ENCODE measurements at places on chromosomes 3 and 15.

- DNase-seq = no peak
Measured at GRCh38 chr3:71511446-71511845, 72.1 kb downstream of the FOXP1 start.

DNA sequence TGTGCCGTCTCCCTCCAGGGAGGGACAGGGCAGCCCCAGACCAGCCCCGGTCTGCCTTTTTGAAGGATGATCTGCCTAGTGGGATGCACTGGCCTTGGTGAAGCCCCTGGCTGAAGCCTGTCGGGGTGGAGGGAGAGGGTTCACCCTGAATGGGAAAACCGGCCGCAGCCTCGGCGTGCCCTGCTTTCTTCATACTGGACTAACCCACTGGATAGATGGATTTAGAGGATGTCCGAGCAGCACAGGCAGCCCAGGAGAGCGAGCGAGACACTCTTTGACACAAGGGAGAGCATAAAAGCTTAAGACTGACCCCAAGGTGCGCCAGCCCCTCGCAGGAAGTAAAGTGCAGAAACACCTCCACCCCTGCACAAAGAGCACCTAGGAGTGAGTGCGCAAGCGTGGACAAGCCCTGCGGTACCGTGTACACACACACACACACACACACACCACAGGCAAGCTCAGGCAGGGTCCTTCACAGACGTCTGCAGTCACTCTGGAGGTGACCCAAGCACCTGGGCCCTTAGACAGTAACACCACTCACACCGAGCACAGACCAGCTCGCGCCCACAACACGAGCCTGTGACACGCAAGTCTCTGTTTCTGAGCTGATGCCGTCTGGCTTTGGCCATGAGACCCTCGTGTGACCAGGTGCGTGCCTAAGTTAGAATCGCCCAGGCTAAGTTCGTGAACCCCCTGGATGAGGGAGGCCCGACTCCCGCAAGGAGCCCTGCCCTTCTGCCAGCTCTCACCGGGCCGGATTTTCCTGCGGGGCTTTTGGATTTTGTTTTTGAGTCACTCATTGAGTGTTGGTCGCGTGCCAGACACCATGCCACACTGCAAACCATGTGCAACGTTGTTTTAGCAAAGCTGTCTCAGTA is 11.3 kb downstream of the SEMA4B start:
- DNase-seq = no peak

DNA sequence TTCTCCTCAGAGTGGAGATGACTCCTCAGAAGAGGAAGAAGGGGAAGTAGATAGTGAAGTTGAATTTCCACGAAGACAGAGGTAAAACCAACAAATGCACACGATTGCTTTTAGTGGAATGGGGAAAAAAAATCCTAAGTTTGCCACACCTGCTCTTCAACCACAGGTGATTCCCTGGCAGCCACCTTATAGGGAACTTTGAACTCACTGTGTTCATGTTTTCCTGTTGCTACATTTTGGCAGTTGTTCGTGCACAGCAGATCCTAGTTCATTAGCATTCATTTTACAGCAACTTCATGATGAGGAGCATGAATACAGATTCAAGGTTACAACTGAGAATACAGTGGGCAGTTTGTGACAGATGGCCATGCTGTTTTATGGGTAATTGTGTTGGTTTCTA is 21.5 kb downstream of the TMEM41A start:
- DNase-seq = no peak

GRCh38 chr3:43885908-43886618 is 195.3 kb downstream of the ABHD5 start:
- DNase-seq = no peak

GRCh38 chr3:126618021-126618420 is 36.9 kb downstream of the TXNRD3 start:
- DNase-seq = no peak

DNA sequence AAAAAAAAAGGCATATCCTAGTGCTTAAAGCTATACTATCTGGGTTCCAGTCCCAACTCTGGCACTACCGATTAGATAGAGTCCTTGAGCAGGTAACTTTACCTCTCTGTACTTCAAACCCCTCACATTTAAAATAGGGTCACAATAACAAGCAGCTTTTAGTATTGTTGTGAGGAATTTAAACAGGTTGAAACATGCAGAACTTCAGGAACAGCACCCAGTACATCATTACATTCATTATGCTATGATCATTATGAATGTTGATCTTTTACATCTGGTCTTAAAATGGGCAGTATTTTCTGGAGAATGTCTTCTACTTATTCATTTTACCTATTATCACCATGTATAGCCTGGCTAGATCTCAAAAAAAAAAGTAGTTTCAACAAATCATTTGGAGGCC is 176.1 kb upstream of the CCDC54 start:
- DNase-seq = no peak

GRCh38 chr15:53658255-53658654 is 101.2 kb downstream of the WDR72 start:
- no peak for DNase-seq

DNA sequence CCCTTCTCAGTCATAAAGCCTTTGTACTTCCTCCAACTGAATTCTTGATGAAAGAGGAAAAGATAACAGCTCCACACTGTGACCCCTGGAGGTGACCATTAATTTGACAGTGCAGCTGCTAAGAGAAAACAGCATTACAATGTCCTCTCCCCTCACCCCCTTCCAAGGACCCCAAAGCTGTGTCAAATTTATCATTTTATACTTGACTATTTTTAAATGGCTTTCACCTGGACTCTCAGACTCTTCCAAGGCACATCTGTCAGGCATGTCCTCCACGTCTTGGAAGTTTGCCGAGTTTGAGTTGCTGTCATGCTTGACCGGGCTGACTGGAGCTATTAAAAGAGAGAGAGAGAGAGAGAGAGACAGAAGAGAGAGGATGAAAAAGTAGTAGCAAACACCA is 236.5 kb downstream of the WDR72 start:
- DNase-seq = no peak

- DNase-seq = no peak
Measured at GRCh38 chr3:157786211-157786610, 283.0 kb upstream of the VEPH1 start.

DNA sequence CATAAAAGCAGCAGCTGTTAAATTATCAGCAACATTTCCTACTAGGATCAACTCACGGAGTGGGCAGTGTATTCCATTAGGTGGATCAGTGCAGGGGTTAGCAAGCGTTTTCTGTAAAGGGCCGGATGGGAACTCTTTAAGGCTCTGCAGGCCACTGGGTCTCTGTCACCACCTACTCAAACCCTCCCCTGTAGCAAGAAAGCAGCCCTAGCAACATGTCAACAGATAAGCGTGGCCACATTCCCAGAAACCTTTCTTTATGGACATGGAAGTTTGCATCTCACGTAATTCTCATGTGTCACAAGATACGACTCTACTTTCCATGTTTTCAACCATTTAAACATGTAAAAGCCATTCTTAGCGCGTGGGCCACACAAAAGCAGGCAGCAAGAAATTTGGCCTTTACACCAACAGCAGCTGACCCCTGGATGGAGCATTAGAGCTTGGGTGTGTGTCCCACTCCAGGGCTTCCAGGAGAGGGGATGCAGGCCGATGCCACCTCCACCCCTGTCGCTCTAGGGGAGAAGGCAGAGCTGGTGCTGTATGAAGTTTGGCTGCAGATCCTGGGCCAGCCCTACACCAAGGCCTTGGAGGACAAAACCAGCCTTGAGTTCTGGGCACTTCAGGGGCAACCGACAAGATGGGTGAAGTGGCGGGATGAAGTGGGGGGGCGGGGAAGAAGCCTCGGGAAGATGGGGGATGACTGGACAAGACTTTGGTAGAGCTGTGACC is 48.2 kb upstream of the CSPG4 start:
- no peak for DNase-seq

GRCh38 chr3:113002037-113002436 is 11.3 kb downstream of the GTPBP8 start:
- no peak for DNase-seq

- DNase-seq = no peak
Measured at GRCh38 chr3:114464548-114464947, 170.7 kb downstream of the TIGIT start.

GRCh38 chr15:66942649-66943390 is 122.6 kb upstream of the SMAD3 start:
- no peak for DNase-seq

DNA sequence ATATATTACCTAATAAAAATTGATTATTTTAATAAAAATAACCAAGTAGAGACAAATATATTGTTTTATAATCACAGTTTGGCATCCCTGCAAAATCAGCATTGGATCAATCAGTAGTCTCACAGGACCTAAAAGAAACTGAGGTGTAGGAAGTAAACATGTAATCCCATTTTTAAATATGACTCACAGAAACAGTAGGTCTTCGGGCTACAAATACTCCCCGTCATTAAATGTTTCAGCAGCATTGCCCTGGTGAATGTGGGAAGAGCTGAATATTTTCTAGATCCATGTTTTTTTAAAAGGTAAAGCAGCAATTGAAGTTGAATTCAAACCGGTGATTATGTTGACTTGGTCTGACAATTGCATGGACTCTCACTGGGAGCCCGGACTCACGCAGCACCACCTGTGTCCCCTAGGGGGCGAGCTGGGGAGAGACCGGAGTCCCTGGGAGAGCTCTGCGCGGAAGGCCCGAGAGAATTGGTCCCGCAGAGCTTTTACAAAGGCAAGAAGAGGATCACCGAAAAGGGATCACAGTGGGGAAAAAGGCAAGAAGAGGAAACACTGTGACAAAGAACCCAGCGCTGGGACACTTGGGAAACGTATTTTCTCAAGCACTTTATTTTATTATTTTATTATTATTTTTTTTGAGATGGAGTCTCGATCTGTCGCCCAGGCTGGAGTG is 17.2 kb upstream of the USP3 start:
- peak; percentile 92 for DNase-seq

- DNase-seq = no peak
Measured at GRCh38 chr3:9782770-9783169, 9.5 kb downstream of the TADA3 start.

DNA sequence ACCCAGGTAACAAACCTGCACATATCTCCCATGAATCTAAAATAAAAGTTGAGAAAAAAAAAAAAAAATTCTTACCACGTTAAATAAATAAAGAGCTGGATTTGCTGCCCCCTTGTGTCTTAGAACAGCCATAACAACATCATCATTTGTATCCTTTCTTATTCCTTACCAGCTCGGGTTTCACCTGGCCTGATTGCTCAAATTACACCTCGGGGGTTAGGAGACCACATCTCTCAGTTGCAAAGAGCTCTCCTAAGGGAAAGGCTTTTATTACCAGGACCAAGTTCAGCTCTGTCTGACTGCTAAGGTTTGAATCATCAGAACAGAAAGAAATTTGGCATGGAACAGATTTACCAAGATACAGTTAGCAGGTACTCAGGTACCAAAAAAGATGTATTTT is 25.8 kb upstream of the RPL39L start:
- peak; percentile 48 for DNase-seq

DNA sequence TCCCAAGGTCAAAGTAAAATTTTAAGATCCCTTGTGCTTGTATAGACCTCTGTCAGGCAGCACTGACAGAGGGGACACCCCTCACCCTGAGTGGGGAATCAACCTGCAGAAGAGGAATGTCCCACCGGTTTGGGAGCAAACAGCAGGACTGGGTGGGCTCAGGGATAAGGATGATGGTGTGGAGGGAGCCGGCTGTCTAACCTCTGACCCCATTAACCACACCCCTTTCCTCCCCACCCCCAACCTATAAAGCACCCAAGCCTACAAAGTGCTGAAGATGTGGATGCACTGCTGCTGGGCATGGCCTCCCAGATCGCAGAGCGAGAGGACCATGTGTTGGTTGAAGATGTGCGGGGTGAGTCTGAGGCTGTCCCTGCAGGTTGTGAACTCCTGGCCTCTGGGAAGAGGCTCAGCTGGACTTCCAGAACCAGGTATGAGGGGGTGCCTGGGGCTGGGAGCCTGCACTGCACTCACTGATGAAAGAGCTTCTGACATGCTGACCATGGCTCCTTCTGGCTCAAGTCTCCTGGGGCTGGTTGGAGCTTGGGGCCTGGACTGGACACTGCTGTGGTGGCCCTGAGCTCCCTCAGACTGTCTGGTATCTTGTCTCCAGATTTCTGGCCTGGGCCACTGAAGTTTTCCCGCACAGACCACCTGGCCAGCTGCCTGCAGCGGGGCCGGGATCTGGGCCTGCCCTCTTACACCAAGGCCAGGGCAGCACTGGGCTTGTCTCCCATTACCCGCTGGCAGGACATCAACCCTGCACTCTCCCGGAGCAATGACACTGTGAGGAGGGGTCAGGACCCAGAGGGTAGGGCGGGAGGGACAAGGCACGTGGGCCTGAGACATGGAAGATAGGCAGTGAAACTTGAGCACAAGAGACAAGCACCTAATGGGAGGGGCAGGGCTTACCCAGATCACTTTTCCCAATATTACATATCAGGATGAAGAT is 9.3 kb downstream of the DUOX1 start:
- no peak for DNase-seq

DNA sequence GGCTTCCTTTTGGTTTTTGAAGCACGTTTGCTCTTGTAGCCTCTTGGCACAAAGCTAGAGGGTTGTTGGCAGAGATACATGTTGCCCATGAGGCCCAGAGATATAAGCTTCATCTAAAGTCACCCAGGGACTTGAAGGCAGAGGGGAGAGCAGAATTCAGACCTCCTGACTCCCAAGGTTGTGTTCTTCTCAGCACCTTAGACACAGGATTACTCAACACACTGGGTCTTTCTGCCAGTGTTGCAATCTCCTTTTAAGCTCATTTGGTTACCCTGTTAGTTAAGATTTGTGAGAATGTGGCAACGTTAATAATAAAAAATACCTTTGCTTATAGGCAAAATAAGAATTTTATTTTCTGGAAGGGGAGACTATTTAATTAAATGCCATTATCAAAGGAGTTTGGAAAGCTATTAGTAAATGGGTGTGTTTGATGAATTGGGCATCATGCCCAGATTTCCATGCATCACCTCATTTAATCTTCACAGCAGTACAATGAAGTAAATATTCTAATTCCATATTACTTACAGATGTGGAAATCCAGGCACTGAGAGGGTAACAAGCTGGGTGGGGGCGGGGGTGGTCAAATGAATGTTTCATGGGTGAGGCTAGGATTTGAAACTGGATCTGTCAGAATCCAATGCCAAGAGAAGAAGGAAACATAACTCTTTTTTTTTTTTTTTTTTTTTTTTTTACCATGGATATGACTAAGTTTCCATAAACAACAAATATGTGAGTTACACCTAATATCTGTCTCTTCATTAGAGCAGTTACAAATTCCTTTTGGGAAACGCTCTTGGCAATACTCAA is 183.3 kb downstream of the NR1D2 start:
- no peak for DNase-seq

- no peak for DNase-seq
Measured at GRCh38 chr3:153973722-153974265, 147.4 kb upstream of the ARHGEF26 start.

GRCh38 chr3:146972726-146973125 is 367.6 kb upstream of the PLSCR5 start:
- no peak for DNase-seq

DNA sequence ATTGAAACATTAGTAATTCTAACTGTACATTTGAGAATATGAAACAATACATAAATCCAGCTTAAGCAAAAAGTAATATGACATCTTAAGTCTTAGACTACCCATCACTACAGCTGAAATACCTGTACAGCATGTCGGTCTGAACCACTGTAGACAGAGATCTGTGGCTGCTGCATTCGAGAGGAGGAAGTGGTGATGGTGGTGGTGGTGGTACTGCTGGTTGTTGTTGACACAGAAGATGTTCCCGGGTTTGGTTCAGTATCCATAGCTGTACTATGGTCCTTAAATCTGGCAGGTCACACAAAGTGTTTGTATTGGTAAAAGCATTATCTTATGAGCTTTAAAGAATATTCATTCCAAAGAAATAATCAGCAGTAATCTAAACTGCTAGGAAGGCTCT is 2.9 kb downstream of the PHC3 start:
- DNase-seq = peak; percentile 56

- no peak for DNase-seq
Measured at GRCh38 chr3:41356775-41357174, 157.5 kb downstream of the CTNNB1 start.

- no peak for DNase-seq
Measured at GRCh38 chr15:82798104-82798503, 7.8 kb downstream of the FSD2 start.

All from effector memory CD8-positive, alpha-beta T cell (primary cell).